Nephron progenitor cell (in vitro differentiated cells): ENCODE measurements at places on chromosomes 12 and 14.

GRCh38 chr12:6570264-6570887 lies 2.3 kb upstream of the NOP2 start:
- DNase-seq = peak; percentile 65

- no peak for DNase-seq
Measured at GRCh38 chr12:53344487-53344823, 8.3 kb upstream of the SP7 start.

GRCh38 chr14:36438883-36439282 lies 81.1 kb downstream of the NKX2-1 start:
- no peak for DNase-seq

DNA sequence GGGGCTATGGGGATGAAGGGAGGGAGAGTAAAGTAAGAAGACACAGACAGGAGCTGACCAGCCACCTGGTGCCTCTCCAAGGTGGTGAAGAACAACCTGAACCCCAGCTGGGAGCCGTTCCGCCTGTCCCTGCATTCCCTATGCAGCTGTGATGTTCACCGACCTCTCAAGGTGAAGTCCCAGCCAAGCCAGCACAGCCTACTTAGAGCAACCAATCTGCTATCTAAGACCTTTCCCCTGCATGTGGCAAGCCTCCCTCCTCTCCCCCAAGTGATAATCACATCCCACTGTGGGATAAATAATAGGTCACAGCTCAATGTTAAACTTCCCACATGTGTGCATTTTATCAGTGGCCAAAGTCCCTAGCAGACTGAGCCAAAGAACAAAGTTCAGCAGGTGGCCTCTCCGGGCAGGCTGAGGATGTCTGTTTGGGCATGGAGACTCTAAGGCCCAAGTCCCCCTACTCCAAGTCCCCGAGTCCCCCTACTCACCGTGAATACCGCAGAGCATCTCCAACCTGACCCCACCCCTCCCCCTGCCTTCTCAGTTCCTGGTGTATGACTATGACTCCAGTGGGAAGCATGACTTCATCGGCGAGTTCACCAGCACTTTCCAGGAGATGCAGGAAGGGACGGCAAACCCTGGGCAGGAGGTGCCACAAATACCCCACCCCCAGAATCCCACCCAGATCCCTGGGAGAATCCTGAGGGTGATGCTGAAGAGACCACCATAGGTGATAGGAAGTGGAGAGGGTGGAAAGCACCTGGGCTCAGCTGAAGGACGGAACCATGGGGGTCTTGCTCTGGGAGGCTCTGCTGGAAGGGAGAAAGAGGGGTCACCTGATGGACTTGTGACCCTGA lies 3.5 kb downstream of the CPNE6 start:
- DNase-seq = no peak

GRCh38 chr14:98119739-98120138 lies 1152.3 kb downstream of the BCL11B start:
- DNase-seq = no peak

- no peak for DNase-seq
Measured at GRCh38 chr12:53798575-53798974, 46.8 kb upstream of the CISTR start.

DNA sequence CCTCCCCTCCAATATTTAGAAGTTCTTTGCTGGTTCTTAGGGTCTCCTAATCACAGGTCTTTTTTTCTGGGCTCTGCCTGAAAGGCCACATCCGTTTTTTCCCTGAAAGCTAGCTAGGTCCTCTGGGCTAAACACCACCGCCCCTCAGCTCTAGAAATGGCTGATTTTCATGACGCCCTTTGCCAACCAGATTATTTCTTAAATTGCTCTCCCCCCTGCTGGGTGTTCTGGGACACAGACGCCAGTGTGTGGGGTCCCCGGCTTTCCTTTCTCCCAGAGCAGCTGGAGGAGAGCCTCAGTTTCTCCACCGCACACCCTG lies 45.3 kb upstream of the ATP23 start:
- no peak for DNase-seq

DNA sequence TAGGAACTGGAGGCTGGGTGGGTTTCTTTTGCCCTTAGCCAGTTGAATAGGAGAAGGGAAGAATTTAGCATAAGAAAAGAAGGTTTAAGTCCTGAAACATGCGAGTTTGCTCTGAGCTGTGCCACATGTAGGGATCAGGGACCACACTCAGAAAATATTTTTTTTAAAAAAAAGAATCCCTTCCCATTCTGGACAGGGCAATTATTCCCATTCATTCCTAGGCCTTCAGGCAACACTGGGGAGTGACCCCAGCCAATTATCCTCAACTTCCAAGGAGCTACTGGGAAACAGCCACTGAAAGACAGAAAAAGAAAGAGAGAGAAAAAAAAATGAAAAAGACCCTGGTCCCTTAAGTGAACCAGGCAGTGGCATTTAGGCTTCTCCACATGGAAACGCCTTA lies 115.1 kb downstream of the RIN3 start:
- no peak for DNase-seq

DNA sequence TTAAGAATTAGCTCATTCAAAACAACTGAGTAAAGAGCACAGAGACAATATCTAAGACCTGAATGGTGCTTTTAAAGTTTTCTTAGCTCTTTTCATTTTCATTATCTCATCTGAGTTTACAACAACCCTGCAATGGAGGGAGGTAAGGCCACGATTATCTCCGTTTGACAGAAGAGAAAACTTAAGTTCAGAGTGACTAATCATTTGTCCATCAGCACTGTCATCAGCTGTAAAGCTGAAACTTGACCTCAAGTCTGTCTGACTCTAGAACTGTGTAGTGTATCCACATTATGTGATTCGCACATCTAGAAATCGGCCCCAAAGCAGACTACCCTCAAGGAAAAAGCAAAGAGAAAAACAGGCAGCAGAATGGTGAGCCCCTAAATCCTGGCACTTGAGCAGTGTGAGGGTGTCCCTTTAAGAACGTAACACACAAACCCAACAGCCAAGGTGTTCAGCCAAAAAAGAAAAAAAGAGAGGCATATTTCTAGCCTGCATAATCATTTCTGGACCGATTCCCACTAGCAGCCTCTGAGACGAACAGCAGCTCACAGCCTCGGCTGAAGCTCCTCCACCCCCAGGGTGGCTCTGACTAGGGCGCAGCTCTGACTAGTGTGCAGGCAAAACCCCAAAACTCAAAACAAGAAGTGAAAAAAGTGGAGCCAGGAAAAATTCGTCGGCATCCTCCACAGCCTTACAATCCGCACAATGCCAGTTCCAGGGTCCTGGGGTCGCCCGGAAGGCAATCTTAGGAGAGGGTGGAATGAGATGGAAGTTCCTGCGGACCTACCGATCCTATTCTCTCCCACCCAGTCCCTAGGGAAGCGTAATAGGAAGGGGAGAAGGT lies 1.6 kb downstream of the STXBP6 start:
- peak; percentile 1 for DNase-seq

GRCh38 chr14:95198320-95198719 lies 41.0 kb upstream of the DICER1 start:
- DNase-seq = no peak

- no peak for DNase-seq
Measured at GRCh38 chr12:66500841-66501240, 178.0 kb downstream of the GRIP1 start.

GRCh38 chr14:63300854-63301253 lies 17.9 kb downstream of the GPHB5 start:
- no peak for DNase-seq

DNA sequence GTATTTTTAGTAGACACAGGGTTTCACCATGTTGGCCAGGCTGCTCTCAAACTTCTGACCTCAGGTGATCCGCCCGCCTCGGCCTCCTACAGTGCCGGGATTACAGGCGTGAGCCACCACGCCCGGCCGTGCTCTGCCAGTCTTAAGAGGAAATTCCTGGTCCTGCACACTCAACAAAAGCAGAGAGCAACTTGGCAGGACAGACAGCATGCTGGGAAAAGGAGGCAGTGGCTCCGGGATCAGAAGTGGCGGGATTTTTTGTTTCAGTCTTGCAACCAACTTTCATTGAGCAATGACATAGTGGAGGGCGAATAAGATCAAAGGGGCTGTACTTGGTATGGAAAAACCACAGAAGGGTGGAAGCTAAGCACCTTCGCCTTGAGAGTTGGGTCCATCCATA lies 2.1 kb downstream of the CKAP4 start:
- DNase-seq = no peak

GRCh38 chr12:66290716-66291200 lies 11.5 kb upstream of the HELB start:
- no peak for DNase-seq

- DNase-seq = no peak
Measured at GRCh38 chr12:28290262-28290661, 100.0 kb downstream of the CCDC91 start.

- DNase-seq = no peak
Measured at GRCh38 chr12:65891987-65892481, 67.8 kb downstream of the HMGA2 start.

DNA sequence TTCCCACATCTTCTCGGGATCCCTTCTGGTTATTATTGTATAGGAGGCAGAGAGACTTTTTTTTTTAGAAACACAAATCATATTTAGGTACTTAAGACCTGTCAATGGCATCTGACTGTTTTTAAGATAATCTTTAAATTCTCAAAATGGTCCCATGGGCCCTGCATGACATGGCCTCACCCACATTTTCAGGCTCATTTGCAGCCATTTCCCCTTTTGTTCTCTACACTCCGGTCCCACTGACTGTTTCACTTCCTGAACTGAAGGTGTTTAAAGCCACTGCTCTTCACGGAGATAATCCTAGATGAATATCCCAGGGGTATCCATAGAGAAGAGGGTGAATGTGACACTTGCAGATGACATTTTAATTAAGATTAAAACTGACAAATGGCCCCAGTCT lies 12.3 kb upstream of the C12orf71 start:
- no peak for DNase-seq

GRCh38 chr12:3698218-3698974 lies 54.5 kb downstream of the CRACR2A start:
- DNase-seq = no peak

DNA sequence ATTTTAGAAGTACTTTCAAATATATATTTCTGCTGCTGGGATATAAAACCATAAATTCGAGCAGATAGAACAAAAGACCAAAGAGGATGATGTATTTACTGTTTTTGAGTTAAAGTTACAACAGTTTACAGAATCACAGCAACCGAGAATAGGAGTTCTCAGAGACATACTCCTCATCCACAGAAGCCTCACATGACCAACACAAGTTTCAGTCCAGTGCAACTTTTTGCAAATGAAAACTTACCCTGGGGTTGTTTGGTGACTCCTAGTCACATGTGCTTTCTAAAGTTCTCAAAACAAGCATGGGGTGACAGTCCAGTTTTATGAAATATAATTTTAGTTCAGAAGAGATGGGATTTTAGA lies 117.1 kb downstream of the PRKCH start:
- no peak for DNase-seq

- no peak for DNase-seq
Measured at GRCh38 chr12:49108958-49109404, 1.7 kb downstream of the LMBR1L start.

- no peak for DNase-seq
Measured at GRCh38 chr14:104803912-104804410, 3.1 kb downstream of the ZBTB42 start.

GRCh38 chr14:92600318-92601053 lies 86.9 kb downstream of the RIN3 start:
- no peak for DNase-seq

- peak; percentile 94 for DNase-seq
Measured at GRCh38 chr12:130747867-130748740, 32.0 kb upstream of the RIMBP2 start.

- no peak for DNase-seq
Measured at GRCh38 chr14:99125113-99125512, 146.9 kb downstream of the BCL11B start.

DNA sequence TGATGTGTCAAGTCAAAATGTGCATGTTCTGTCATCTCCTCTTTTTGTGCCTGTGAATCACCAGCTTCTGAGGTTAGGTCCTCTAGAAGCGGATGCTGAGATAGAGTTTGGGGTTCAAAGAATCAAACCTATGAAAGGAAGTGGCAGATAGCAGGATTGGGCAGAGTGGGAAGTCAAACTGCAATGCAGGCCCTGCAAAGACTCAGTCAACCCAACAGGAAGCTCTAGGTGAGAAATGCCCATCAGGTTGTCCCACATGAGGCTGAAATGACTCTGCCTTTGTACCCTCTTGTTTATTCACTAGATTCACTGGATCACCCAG lies 4.5 kb upstream of the MIA2 start:
- no peak for DNase-seq

- no peak for DNase-seq
Measured at GRCh38 chr12:115543269-115543668, 734.2 kb downstream of the MED13L start.

DNA sequence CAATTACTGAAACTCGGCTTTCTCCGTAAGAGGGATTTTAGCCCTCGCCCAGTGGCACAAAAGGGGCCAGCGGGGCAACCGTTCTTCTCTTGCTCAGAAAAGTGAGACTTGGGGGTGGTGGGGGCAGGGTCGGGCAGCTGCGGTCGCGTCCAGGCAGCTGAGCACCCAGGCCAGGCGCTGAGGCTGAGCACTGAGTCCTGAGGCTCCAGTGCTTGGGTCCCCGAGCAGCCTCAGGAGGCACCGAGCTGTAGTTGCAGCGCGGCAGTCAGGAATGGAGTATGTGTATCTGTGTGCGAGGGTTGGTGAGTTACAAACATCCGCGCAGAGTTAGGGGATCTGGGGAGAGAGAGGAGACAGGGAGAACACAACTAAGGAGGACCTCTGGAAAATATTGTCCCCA lies 4.1 kb upstream of the HOXC6 start:
- DNase-seq = peak; percentile 42

GRCh38 chr14:52241087-52241793 lies 26.3 kb upstream of the PTGDR start:
- DNase-seq = no peak

DNA sequence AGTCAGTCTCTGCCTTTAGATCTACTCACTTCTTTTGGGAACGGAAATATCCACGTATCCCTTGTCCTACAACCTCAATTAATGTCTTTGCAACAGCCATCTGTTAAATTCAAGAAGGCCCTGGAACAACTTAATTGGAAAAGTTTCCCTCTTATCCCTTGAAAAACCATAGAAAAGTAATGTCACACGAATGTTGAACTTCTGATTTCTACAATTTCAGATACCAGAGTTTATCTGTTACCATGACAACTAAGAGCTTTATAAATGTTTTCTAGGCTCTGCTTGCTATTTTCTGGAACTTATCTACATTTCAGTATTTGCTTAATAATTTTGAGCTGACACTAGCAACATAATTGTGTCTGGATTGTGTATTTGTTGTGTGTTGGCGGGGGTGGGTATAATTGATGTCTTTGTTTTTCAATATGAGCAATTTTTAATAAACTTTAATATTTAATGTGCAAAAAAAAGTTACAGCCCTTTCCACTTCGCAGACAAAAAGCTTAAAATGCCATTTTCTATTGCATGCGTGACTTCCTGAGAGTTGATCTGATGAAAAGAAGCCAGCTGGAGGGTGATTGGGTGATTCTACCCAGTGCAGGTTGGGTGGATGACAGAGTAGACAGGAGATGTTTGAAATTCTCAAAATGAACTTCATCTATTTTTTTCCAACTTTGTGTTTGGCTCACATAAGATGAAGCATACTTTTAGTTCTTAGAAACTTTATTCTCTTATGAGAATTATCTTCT lies 11.8 kb upstream of the EDDM3A start:
- DNase-seq = no peak

DNA sequence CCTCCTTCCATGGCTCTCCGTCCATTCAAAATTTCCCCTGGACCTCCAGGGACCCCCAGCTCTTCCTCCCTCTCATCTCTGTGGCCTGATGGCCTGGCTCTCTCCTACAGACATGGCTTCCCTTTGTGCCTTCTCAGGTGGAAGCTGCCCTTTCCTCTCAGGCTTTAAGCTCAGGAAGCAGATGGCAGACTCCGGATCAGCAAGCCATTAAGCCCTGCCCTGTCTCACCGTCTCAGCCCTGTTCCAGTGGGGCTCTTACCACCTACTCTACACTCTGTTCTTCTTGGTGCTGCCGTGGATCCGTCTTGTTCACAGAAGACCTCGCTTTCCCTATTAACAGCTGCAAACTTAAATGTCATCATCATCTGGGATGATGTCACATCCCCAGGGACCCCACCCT lies 33.1 kb downstream of the NPC2 start:
- no peak for DNase-seq
